ENCODE measurements at places on chromosomes 12 and 14.

DNA sequence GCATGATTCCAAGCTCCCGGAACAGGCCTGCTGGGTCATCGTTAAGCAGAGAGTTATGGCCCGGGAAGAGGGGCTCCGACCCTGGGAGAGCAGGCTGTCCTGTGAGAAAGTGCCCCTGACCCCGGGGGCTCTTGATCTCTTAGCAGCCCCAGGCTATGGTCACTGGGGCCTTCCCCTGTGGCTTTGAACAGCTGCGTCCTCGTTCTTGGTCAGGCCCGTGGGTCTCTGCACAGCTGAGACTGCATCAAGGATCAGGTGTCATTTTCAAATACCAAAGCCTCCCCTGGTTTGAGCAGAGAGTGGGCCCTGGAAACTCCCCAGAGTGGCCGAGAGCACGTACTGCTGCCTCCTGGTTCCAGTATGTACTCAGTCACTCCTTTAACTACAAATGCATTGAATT is 114.8 kb downstream of the ESRRB start:
- DNase-seq, result no peak

GRCh38 chr12:976644-977043 is 14.4 kb upstream of the ERC1 start:
- DNase-seq, result no peak

GRCh38 chr12:44431647-44432343 is 444.3 kb downstream of the NELL2 start:
- DNase-seq, result no peak

DNA sequence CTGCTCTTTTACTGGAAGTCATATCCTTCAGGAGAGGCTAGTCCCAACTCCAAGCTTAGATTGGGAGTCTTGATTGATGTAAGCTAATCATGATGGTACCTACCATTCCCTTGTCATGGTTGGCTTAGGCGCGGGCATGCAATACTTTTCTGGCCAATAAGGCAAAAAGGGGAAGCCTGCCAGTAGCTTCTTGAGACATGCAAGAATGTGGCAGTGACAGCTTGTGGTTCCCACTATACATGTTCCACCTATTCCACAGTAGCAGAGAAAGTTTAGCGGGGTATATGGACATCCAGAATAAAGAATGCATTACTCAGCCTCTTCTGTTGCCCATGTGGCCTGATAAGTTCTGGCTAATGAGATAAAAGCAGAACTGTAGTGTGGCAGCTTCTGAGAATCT is 55.0 kb downstream of the AP5M1 start:
- DNase-seq, result no peak

DNA sequence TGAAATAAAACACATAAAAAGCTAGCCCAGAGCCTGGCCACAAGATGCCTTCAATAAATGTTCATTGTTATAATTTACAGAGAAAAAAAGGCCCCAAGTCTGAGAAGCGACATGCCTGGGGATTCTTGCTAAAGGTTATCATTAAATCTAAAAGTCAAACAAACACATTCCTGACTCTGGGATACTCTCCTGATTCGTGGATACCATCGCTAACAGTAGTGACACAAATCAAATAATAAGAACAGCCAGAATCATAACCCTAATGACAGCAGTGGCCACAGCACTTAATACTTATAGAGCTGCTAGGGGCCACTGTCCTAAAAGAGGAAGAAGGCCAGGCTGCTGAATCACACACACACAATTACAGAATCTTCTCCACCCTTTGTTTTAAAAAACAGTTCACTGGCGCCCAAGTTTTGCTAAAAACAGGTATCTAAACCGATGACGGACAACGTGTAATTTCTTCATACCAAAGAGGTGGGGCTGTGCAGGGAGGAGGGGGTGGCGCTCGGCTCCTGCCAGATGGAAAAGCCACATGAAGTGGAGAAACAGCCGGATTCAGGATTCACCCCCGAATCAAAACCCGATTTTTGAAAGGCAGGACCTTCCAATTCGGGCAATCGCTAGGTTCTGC is 1.2 kb downstream of the CLIP1 start:
- no peak for DNase-seq

DNA sequence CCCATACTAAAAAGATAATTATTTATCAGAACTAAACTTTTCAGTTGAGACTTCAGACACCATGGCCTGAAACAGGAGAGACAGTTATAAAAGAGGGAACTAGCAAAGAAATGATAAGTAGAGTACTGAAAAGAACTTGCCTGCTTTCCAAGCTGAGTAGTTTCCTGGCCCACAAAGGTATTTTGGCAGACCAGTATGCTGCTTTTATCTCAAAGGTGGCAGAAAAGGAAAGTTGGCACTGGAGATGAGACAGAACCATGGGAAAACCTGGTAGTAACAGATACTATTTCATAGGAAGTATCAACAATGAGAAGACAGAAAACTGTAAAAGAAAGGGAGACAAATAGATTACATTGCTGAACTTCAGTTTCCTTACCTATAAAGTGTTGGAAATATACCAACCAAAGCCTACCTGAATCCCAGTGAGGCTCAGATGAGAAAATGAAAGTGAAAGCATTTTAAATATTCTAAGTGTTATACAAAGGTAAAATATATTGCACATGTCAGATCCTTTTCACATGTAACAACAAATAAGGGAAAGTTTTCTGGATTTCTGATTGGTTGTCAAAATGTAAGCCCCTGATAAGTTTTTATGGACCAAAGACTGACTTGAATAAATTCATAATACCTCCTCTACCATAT is 155.3 kb upstream of the FSCB start:
- no peak for DNase-seq

- no peak for DNase-seq
Observed at GRCh38 chr12:67826946-67827720, 162.1 kb upstream of the IFNG-AS1 start.

DNA sequence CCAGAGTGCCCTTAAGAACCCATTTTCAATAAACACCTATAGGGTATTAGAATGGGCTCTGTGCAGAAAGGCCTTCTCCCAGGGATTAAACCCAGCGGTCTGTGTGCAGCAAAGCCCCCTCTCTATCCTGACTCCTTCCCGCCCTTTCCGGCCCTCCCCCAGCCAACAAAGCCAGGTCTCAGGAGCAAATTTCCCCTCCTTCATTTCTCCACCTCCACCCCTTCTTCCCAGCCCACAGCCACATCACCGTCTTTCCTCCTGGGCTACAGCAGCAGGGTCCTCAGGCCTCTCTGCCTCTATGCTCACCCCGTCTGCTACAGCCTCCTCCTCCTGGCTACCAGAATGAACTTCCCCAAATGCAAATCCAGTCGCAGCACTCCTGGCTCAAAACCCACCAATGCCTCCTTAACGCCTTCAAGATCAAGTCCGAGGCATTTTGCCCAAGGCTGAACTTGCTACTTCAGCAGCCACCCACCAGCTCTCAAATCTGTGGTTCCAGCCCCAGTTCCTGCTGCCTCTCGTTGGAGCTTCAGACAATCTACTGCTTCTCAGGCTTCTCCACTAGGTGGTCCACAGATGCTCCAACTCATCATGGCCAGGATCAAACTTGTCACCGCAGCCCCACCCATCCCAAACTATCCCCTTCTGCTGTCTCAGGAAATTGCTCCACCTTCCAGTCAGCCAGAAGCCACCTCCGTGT is 134.8 kb downstream of the BCL11B start:
- no peak for DNase-seq

DNA sequence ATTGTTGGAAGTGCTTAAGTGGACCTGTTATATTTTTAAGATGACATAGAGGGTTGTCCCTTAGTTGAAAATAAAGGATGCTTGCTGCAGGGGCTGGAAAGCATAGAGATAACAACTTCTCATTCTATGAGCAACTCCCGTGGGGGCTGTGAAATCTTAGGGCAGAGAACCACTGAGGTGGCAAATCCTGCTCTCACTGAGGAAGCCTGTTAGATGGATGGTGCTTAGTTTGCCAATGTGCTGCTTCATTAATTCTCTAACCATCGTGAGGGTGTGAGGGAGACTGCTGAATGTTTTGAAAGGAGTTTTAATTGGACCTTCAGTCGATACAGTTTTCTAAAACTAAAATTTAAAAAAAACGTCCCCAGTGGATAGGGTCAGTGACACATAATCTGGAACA is 46.5 kb downstream of the PTPRO start:
- no peak for DNase-seq

- DNase-seq, result no peak
Observed at GRCh38 chr12:30996255-30996654, 69.7 kb downstream of the TSPAN11 start.

DNA sequence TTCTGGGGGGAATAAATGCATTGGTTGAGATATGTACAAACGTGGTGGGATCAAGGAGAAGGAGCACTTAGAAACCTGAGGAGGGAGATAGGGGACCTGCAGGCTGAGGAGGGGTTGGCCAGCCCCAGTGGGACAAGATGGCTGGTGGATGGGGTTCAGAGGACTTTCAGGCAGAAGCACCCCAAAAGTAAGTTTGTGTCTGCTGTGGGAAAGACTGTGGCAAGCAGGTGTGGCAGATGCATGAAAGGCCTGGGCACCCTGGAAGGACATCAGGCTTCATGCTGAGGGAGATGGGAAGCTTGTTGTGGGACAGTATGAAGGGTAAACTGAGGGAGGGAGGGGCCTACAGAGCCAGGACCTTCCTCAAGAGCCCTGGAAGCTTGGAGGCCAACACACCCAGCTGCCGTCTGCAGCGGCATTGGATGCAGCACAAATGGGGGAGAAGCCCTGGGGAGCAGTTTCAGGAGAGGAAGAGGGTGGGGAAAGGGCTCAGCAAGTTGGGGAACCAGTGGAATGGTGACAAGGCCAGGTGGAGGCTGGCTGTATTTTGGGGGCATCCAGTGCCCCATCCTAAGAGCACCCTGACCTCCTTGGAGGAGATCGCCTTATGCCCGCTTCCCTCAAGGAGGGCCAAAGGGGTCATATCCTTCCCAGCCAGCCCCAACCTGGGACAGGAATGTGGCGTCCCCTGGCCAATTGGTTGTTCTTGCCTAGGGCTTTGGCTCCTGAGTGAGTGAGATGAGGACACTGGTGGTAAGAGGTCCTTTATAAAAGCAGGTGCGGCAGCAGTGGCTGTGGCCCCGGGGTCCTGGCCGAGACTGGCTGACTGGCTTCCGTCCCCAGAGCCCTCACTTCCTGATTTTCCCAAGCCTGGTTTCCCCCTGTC is 20.7 kb downstream of the NFKBIA start:
- no peak for DNase-seq

DNA sequence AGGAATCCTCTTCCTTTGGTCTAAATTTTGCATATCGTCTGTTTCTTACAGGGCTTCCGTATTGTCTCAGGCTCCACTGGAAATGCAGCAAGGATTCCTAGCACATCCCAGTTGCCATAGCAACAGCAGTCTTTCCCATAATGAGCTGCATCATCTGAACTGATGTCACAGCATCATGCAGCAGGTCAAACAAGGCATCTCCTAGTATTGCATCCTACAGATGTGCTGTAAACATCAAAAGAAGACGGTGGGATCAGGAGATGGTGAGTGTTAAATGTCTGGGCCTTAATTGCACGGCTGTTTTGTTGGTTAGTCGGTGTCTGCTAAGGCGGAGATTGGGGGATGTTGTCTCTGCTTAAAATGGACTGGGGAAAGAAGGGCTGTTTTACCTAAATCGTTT is at the start of gene AKAP6:
Gene AKAP6 (plus strand): TSS at position 153 of the 400 bp plus-strand sequence. CDS start 104,196 bp downstream, outside the sequence.
- no peak for DNase-seq

DNA sequence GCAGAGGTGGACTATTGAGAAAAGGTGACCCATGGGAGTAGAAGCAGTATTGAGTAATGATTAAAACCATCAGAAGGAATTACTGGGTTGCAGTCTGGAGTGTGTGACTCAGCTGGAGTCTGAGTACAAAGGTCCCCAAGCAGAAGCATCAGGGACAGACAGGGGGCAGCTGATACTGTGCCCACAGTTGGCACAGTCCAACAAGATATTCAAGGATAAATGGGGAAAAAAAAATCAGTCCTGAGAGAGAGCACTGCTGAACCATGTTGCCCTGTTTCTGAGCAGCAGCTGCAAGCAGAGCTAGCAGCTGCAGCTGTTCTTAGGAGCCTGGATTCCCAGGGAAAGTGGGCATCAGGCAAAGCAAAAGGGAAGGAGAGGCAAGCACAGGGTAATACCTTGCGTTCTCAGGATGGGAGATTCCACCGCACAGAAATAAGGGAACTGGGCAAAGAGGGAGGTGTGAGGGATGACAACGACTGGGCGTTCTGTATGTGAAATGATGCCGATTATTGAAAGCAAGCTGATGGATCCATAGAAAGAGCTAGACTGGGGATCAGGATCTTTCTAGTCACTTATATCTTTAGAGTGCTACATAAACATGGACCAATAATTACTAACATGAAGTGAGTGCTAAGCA is 17.7 kb downstream of the NEUROD4 start:
- DNase-seq, result no peak

DNA sequence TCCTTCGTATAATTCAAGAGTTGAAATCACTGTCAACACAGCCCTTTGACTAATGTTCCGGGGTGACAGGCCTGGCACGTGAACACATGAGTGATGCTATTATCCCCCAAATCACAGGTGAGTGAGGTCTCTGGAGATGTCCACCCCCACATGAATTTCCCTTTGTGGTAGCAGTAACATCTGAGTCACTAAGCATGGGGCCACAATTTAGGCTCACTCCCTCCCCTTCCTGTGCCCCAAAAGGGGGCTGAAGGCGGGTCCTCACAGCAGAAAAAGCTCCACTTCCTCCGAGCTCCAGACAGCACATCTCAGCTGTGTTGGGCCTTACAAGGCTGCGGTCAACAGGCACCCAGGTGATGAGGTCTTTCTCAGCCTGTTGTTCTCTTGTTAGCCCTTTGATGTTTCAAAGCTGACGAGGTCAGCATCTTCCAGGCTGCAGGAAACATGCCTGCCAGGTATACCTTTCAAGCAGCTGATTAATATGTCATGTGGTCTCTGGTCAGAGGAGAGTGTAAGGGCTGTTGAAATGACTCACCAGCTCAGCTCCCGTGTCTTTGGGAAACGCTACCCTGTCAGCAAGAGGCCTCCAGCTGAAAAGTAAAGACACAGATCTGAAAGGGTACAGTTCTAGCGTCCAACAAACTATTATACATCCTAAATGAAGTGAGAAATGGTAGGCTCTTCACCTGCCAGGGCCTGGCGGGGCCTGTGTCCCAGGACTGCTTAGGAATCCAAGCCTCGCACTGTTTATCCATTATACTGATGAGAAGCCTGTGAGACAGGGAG is 107.3 kb downstream of the ZFP36L1 start:
- peak; percentile 41 for DNase-seq

DNA sequence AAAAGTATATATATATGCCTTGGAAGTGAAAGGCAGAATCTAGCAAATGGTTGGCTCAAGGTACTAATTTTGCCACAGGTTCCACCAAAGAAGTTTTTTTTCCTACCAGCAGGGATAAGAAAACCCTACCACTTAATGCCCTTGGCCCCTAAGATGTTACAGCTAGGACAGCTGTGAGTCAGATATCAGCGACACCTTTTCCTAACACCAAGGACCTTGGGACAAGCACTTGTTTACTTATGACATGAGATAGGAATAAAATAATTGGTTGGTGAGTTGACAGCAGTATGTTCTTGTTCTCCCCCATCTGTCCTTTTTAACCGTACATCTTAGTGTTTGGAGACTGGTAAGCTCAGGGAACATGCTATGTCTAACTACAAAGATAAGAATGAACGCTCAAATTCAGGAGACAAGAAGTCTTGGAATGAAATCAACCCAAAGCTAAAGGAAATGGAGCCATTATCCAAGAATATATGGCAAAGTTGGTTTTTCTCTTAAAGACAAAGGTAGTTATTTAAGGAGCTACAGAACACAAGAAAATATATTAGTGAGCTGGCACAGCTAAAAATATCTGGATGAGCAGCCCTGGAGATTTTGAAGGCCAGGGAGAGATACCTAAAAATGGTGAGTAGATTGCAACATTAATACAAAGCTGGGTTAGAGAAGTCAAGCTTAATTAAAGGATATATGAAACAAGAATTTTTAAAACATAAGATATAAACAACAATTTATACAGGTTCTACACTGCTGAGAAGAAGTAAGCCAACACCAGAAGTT is 126.8 kb downstream of the TMTC1 start:
- DNase-seq, result no peak

All from stimulated activated CD8-positive, alpha-beta memory T cell treated with anti-CD3 and anti-CD28 coated beads, Interleukin-15, amount 100 ng/mL, for 24 hours (primary cell).